ENCODE measurements at places on chromosomes 6 and 20.

GRCh38 chr6:146027586-146028251, 1.1 kb upstream of the GRM1 start:
- DNase-seq, result no peak

GRCh38 chr6:139381216-139381865, 6.9 kb upstream of the CITED2 start:
- DNase-seq, result no peak

DNA sequence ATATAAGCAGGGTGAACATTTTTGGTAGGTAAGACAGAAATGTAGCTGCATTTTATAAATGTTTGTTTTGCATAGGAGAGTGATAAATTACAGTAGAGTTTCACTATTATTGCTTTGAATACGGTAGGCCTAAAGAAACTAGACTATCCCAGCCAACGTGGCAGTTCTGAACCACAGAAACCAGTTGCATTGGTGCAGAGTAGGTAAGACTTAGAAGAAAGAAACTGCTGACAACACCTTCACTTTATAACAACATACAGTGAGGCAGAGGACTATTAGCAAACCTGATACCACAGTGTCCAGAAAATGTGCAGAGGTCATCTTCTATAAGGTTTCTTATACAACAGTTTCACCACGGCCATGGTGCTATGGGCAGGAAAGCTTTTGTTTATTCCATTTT, 566.1 kb downstream of the KIF16B start:
- DNase-seq, result no peak

GRCh38 chr6:107658920-107659865, 164.9 kb downstream of the SCML4 start:
- no peak for DNase-seq

DNA sequence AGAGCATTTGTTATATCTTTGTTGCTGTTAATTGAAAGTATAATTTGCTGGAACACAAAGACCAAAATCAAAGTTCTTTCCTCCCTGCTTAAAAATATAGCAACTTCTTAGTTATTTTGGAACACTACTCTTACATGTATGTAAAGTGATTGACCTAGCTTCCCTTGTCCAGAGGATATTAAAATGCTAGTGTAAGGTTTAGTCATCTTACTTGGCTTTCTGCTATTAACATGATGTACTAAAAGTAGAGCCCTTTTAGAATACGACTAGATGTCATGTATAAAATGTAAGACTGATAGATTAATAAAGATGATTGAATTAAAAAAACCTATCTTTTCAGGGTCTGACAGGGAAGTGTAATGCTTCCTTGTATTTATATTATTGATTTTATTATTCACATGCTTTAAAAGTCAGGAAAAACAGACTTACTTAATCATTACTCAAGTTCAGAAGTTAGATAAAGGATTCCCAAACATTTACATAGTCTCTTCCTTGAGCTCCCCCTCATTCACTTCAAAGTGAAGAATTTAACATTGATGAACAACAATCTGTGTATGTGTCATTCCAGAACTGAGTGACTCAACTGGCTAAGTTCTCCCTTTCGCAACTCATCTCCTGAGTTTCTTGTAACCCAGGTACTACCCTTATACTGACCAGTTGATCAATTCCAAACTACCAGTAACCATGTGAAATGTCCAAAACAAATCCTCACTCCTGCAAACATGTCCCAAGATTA, 50.9 kb downstream of the BTBD9 start:
- DNase-seq, result no peak

DNA sequence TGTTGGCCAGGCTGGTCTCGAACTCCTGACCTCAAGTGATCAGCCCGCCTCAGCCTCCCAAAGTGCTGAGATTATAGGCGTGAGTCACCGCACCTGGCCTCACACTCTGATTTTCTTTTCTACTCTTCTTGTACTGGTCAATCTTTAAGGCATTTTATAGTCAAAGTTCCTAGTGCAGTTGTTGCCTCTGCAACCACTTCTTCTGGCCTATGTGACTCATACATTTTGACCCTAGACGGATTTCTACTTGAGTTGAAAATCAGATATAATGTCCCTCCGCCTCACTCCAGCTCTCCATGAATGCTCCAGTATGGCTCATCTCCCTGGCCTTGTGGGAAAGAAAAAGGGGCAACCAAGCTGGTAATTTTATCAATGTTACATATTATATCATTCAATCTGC, 42.4 kb downstream of the TNFRSF21 start:
- no peak for DNase-seq

DNA sequence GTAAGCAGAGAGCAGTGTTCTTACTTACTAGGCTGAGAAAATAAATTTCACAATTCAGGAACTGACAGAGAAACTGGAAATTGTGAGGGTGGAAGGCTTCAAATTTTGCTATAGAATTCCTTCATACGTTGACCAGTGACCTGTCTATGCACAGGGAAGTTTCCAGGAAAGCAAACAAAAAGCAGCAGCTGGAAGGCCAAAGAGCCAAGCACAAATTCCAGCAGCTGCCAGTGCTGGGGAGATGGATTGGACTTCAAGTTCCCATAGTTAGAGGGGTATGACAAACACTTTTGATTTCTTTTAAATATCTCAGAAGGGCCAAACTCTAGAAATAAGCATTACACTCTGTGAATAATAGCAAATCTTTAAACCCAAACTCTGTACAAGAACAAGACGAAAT, 299.1 kb upstream of the KCNQ5 start:
- DNase-seq, result no peak

GRCh38 chr6:170261643-170262488, 29.0 kb downstream of the DLL1 start:
- no peak for DNase-seq

- DNase-seq, result no peak
These were observed 313.3 kb downstream of the BMP7 start for GRCh38 chr20:56953048-56953586.

DNA sequence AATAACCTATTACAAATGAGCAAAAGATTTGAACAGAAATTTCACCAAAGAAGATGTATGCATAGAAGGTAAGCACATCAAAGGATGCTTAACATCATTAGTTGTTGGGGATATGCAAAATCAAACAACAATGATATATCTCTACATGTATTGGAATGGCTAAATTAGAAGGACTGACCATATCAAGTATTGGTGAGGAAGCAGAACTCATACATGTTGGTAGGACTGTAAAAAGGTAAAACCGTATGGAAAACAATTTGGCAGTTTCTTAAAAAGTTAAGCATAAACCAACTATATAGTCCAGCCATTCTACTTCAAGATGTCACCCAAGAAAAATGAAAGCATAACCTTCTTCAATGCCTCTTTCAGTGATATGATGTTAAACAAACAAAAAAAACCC, 114.0 kb downstream of the MYB start:
- DNase-seq, result no peak

Measured in activated naive CD4-positive, alpha-beta T cell (primary cell).